ENCODE measurements at places on chromosomes 1 and 21.

DNA sequence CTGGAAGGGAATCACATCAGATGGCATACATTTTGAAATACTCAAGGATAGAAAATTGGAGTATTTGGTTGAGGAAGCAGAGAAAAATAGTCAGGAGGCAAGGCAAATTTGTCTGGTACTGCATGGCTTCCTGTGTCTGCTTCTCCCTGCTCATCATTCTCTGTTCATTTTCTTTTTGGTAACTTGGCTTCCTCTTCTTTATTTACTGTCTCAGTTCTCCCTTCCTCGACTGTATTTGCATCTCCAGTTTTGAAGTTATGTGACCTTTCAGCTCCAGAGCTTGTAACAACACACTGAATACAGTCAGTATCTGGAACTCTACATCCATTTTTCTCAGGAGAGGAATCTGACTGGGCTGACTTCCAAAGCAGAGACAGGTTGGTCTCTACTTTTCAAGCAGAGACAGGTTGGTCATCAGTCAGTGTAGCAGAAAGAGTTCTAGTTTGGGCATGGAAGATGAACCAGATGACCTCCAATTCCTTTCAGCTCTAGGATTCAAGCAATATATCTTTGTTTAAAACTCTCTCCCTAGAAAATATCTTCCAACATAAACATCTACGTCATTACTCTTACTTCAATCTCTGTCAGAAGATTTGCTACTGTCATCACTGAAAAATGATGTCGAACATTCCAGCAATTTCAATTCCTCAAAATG, 571.2 kb downstream of the ADGRL2 start:
- no peak for DNase-seq

- no peak for DNase-seq
These were observed 129.7 kb upstream of the ZBTB40 start for GRCh38 chr1:22321917-22322316.

- no peak for DNase-seq
These were observed 102.3 kb downstream of the TNFSF18 start for GRCh38 chr1:172948457-172948856.

- DNase-seq: no peak
These were observed 4.8 kb upstream of the KCNJ6 start for GRCh38 chr21:37921091-37921490.

DNA sequence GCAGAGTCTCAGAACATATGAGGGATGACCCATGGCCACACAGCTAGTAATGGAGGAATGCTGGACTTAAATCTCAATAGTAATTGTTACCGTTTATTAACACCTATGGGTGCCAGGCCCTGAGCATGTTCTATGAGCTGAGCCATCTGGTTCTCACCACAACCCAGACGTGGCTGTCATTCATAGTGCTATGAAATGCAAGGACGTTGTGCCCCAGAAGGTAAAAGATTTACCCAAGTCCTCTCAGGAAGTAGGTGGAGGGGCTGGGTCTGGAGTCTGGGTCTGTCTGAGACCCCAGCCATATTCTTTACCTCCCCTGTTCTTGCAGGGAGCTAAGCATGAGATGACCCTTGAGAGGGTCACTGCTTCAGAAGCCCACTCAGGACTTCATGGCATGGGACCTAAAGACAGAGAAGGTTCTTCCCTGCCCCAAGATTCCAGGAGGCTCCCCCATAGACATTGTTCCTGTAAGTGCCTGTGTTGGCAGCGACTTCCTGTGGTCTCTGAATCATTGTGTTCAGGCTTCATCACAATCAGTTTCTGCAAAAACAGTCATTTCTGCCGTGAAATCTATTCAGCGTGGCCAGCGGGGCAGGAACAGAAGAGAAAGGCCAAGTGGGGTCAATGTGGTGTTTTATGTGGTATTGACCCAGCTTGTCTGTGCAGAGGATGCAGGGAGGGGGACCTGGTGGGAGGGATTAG, 475.4 kb downstream of the PTPRU start:
- DNase-seq: no peak

GRCh38 chr1:6801966-6802365, 16.7 kb downstream of the CAMTA1 start:
- no peak for DNase-seq

DNA sequence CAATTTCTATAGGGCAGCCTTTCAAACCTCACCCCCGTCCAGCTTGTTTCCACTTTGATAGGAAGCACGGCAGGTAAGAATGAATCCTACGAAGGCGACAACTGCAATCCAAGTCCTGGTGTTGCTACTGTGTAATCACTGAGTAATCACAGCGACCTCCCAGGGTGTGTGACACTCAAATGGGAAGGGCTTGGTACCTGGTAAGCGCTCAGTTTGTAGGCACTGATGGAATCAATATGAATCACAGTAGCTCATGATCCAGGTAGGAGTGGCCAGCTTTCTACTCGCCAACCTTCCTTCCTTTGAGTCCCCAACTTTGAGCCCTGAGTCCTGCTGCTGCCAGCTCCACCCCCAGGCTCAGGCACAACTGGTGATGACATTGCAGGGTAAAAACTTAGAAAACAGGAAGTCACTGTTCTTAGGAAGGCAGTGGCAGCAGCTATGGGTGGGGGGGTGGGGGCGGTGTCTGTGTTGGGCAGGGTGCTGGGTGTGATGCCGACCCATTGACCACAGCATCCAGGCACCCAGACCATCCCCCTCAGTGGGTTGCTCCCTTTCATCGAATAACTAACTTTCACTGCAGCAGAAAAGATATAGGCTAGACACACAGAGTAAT, 70.7 kb downstream of the CD247 start:
- DNase-seq: no peak

GRCh38 chr1:155969377-155969791, 9.0 kb downstream of the ARHGEF2 start:
- no peak for DNase-seq

- DNase-seq: no peak
These were observed 4.4 kb upstream of the ATXN7L2 start for GRCh38 chr1:109479311-109479710.

GRCh38 chr1:245687152-245687635, 532.4 kb downstream of the KIF26B start:
- DNase-seq: no peak

DNA sequence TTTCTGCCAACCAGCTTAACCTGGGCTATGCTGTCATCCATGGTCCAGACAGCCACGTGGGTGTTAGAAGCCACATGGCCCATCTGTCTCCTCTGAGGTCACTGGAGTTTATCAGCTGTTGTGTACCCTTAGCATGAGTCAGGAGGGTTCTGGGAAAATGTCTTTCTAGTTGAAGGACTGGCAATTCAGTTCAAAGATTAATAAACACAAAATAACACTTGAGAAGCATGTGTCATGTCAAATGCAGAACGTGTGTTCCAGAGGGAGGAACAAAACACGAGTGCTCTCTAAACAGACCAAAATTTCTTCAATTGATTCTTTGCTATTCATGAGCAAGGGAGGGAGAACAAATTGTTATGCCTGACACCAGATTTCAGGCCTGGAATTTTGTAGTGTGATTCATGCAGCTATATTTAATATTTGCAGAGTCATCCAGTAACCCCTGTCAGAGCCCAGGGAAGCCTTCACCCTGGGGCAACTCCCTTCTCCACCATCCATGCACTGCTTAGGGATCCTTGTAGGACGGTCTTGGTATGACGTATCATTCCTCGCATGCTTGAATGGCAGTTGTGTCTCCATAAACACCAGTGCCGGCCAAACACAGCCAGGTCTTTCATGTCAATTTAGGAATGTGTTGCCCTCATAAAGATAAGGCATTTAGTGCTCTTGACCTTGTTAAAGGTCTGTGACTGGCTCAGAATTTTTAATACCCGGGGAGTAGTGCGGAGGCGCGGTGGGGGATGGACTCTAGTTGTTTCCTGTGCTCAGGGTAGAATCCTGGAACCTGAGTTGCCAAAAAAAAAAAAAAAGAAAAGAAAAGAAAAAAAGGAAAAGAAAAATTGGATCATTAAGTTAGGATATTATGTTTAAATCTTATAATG, 27.7 kb upstream of the DYRK1A start:
- DNase-seq: peak; percentile 66

DNA sequence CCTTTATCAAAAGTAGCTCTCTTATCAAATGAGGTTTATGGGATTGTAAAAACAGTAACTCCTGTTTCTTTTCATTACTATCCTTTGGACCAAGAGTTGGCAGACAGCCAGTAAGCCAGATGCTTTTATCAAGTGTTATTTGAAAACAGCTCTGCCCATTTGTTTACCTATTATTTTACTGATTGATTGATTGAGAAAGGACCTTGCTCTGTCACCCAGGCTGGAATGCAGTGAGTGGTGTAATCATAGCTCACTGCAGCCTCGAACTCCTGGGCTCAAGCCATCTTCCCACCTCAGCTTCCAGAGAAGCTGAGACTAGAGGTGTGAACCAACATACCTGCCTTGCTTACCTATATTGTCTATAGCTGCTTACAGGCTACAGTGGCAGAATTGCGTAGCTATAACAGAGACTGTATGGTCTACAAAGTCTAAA, 3.6 kb downstream of the PRKAB2 start:
- peak; percentile 20 for DNase-seq

DNA sequence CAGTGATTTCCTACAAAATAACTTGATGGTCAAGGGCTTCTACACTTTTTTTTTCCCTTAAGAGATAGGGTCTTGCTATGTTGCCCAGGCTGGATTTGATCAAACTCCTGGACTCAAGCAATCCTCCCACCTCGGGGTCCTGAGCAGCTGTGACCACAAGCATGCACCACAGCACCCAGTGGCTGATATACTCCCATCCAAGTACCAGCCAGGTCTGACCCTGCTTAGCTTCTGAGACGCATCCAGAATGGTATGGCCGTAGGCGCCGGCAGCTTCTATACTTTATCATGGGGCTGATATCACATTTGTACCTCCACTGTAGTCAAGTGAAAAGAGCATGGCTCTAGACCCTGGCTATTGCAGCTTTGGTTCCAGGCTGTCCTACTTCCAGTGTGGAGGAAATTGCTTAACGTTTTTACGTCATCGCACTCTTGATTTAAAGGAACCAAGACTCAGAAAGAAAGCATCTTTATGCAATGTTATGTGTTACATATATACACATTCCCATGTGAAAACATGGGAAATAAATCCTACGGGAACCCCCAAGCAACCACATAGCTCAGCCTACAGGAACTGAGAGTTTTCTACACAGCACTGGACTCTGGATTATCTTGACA, 39.5 kb downstream of the PDPN start:
- no peak for DNase-seq

DNA sequence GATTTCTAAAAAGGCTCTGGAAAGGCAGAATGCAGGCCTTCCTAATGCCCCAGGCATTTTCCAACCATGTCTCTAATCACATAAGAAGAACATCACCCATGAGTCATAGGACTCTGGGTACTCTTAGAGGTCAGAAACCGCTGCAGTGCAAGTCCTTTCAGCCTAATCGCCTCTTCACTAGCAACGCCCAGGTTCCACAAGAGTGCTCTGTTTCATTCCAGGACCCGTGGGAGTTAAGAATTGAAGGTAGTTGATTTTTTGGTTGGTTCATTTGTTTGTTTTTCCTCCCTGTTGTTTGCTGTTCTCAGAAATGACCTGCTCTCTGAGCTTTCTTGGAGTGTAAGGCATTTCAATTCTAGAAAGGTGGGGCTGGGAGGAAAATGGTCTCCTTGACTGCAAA, 123.2 kb downstream of the NR5A2 start:
- DNase-seq: no peak

GRCh38 chr1:8831340-8831739, 13.9 kb upstream of the RERE start:
- no peak for DNase-seq

GRCh38 chr21:36773117-36773516, 74.2 kb downstream of the SIM2 start:
- DNase-seq: peak; percentile 65

- DNase-seq: peak; percentile 87
These were observed at the start of gene LRRC8D for GRCh38 chr1:89820422-89821321. Gene LRRC8D (plus strand): TSS chr1:89821032. CDS start chr1:89933069, 112,037 bp downstream.

DNA sequence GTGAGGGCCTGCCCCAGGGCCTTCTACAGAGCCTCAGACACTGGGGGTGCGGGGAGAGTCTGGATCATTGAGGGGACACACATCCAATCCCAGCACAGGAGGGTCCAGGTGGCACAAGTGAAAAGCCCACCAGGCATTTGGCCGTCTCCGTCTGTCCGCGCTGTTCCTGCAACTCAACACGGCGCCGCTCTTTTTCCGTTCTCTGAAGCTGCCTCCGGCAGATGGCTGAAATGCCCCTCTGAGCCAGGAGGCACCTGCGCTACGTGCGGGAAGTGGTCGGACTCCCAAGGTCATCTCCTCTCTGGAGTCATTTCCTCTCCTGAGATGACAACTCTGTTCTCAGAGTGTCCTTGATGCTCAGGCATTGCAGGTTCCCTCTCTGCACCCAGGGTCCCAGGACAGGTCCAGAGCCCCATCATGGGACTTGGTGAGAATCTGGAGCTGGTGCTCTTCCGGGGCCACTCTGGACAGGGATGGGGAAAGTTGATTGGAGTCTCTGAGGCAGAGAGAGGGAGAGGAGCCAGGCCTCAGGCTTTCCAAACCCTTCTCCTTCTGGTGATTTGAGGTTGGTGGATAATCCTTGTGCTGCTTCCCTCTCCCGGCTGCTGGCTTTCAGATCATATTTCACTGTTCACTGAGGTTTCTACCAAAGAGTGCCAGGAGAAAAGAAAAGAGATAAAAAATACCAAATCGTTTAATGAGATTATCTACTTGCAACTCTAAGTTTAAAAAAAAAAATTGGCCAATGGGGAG, 14.0 kb upstream of the MIXL1 start:
- DNase-seq: no peak

- no peak for DNase-seq
These were observed 31.3 kb downstream of the SLC1A7 start for GRCh38 chr1:53111073-53111556.

DNA sequence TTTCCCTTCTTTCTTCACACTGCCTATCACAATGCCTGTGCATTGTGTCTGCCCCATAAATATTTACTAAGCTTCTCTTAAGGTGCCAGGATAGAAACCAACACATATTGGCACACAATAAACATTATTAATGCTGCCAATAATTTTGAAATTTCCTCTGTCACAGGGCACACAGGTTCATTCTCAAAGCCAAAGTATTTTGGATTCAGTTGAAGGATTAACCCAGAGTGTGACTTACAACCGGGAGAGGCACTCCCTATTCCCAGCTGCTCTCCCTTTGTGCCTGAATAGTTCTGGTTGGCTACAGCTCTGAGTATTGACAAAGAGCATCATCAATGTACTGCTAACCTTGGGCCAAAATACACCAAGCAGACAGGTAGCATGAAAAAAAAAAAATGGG, 46.6 kb upstream of the ATP1A1 start:
- DNase-seq: no peak

DNA sequence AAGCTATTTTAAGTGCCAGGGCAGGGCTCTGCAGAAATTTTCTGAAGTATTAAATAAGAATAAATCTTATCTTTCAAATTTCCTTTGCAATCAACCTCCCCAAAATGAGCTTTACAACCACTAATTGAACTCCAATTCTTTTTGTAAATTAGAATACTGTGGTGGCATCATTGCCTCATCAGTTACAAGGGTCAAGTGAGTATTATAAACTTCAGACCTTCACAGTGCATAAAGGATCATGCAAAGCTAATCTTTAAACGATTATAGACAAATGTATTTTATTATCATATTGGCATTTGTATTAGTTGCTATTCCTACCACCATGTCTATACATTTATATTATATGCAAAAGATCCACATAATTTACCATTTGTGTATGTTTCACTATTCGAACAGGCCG, 7.2 kb downstream of the CHML start:
- DNase-seq: no peak

GRCh38 chr21:39082656-39083376, 100.4 kb downstream of the PSMG1 start:
- no peak for DNase-seq

- DNase-seq: no peak
These were observed 48.5 kb downstream of the UBE2U start for GRCh38 chr1:64251971-64252370.

GRCh38 chr1:151549199-151549598, 9.1 kb downstream of the TUFT1 start:
- DNase-seq: no peak

- no peak for DNase-seq
These were observed 17.3 kb upstream of the PKNOX1 start for GRCh38 chr21:42956824-42957630.

Data from left cardiac atrium (tissue), 4 donors.